Activated effector memory CD4-positive, alpha-beta T cell treated with anti-CD3 and anti-CD28 coated beads, Interleukin-2, amount 50 U/mL, for 16 hours (primary cell): ENCODE measurements at places on chromosomes 6 and 20.
A peak's percentile ranks its signal among the peaks of the same experiment; 100 is the strongest.

DNA sequence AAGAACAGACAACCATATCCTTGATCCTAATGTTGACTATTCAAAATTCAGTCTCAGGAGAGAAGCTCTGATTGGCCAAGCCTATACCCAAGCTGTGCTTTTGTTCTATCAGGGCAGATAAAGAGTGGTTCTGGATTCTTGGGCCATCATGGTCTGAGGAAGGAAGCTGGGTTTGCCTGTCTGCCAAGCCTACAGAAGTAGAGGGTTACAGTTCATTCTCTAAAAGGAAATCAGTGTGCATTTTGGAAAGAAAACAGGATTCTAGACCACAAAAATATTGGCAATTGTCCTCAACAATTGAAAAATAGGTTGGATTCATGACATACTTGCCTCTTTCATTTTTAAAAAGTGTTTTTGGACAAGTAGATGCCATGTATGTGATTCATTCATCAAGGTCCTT, 145.4 kb upstream of the BMP2 start:
- DNase-seq = no peak

- DNase-seq = no peak
These were observed 87.1 kb upstream of the HEY2 start for GRCh38 chr6:125662296-125662695.

DNA sequence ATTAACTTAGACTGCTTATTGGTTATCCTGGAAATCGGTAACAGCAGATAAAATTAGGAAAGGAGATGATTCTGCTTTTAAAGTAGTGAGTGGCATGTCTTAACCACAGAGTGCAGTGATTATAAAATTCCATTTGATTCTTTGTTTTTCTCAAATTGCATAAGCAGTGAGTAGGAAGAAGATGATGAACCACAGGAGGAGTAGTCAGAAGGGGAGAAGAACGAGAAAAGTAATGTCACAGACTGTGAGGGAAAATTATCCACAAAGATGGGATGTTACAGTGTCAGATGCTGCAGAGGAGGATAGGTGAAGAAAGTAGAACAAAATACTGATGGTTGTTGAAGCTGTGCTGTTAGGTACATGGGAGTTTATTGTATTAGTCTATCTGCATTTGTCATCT, 63.0 kb downstream of the ITCH start:
- no peak for DNase-seq

GRCh38 chr6:92945799-92946198, 473.6 kb downstream of the EPHA7 start:
- no peak for DNase-seq

- DNase-seq = no peak
These were observed 7.9 kb upstream of the FAM210B start for GRCh38 chr20:56350842-56351241.

DNA sequence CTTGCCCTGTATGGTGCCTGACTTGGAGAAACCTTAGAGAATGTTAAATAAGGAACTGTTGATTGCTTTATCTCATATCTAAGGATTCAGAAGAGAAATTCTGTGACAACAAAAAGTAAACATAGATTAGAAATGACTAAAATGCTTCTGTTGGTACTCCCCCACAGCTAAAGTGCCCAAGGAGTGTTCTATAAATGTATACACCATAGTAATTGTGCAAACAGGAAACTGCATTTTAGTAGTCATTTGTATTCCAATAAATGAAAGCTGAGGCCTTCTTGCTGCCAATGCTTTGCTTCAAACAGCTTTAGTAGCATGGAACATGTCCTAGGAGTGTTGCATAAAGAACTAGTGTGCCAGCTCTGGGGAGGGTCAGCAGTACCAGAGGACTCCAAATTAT, 343.7 kb upstream of the IRAK1BP1 start:
- no peak for DNase-seq

- DNase-seq = no peak
These were observed 80.4 kb downstream of the JPH2 start for GRCh38 chr20:44106615-44107014.

DNA sequence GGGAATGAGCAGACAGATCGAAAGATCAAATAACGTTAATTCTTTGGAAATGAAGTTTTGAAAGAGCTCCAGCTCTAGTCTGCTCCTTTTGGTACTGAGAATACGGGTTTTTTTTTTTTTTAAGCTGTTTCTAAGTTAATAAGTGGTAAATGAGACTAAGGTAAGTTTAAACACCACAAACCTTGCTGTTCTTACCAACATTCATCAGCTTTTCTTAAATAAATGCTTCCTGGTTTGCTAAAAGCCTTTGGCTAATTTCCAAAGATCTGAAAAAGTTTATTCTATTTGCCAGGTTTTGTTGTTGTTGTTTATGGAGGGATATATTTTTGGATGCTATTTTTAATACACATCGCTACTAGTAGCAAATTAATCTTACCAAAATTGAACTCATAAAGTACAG, 55.1 kb upstream of the STXBP5 start:
- no peak for DNase-seq

GRCh38 chr6:154166140-154166539, 127.1 kb downstream of the OPRM1 start:
- no peak for DNase-seq

- no peak for DNase-seq
These were observed 25.9 kb downstream of the EDEM2 start for GRCh38 chr20:35121186-35121585.

DNA sequence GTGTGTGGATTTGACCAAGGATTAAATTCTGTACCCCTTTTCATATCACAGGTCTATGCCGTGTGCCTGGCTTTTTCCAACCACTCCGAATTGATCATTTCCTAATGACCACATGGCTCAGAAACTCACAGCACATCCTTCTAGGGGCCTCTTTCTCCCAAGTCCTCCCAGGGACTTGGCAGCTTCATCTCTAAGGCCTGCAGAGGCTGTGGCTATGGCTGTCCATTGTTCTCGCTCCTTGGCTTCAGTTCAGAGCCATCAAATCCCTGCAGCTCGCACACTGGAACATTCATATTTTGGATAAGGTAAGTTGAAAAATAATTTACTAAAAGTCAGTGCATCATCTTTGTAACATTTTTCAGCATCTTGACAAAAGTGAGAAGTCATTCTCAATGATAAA, 497.2 kb upstream of the CDH4 start:
- DNase-seq = no peak

- no peak for DNase-seq
These were observed 25.7 kb downstream of the PRPH2 start for GRCh38 chr6:42696526-42697267.

GRCh38 chr6:168948002-168948401, 305.6 kb downstream of the THBS2 start:
- no peak for DNase-seq

DNA sequence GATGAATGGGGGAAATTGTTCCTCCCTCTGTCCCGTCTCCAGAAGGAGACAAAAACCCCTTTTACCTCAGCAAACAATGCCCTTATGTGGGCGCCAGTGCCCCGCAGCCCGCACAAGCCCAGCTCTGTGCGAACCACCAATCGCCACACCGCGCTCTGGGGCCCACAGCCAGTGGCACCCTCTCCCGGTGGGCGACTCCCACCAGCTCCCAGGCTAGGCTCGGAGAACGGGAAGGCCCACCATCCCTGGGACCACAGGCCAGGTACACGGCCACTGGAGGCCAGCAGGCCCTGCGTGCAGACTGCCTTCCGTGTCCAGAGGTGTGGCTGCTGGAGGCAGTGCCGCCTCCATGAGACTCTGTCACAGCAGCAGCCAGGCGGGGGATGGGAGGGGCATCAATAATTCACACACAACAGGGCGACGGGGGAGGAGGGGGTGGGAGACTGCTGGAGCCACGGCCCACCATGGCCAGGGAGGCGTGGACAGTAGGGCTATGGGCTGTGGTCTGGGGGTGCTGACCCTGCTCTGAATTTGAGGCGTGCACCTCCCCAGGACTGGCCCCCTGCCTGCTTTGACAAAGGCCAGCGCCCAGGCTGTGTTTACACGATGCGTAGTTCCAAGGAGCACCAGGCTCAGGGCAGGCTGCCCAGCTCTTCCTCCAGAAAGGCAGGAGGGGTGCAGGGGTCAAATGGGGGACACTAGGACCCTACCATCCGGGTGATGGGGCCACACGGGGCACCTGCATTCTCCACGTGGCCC, 105.7 kb downstream of the ASXL1 start:
- DNase-seq = no peak

DNA sequence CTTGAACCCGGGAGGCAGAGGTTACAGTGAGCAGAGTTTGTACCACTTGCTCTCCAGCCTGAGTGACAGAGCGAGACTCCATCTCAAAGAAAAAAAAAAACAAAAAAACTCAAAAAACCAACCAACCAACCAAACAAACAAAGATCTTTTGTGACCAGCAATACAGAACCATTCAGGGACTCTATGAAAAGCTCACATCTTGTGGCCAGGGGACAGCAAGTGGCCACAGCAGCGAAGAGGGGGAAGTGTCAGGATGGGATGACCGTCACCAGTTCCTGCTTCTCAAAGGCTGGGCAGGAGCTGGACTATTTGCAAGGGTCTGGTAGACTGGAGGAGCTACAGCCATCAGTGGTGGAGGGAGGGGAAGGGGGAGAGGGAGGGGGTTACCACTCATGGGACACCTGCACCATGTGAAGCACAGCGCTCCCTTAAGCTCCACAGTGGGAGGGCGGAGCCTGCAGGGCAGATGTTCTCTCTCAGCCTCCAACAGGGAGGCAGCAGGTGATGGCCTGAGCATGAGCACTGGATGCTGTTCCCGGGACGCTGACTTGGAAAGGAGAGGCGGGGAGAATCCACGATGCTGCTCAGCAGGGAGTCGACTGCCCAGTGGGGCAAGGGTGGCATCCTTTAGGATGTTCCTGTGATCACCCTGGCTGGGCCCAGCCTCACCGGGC, 19.7 kb upstream of the ULBP3 start:
- no peak for DNase-seq

DNA sequence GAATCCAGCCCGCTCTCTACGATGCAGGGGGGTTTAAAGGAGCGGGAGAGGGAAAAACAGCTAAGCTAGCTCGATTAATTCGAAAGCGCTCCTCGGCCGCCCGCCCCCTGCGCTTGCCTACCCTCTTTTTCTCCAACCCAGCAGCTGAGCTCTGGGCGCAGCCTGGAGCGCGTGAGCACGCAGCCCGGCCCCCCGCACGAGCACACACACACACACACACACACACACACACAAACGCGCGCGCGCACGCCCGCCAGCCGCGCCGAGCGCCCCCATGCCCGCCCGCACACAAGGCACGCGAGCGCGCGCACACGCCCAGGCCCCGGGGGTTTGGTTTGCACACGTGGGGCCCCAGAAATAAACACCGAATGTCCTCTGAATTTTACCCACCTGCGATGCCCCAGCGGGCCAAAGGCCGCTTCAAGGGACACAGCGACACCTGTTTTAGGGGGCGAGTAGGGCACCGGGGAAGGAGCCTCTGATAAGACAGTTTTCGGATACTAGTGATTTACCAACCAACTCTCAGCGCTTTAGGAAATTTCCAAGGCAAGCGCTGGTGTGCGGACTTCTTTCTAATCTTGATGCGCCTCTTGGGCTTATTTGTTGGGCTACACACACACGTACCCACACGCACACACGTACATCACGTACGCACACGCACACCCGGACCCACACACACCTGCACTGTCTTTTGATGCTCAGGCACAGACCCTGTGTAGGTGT, 802 bp upstream of the NRN1 start:
- peak; percentile 69 for DNase-seq

GRCh38 chr6:98945311-98946115, 2.2 kb downstream of the FBXL4 start:
- DNase-seq = no peak

- DNase-seq = no peak
These were observed 200.1 kb downstream of the HIVEP2 start for GRCh38 chr6:142744836-142745235.

- DNase-seq = no peak
These were observed 455.3 kb downstream of the HACE1 start for GRCh38 chr6:104404377-104404776.
